ENCODE measurements at places on chromosomes 16 and 17.
A peak's percentile ranks its signal among the peaks of the same experiment; 100 is the strongest.

- no peak for DNase-seq
These were observed 16.3 kb downstream of the MEIOC start for GRCh38 chr17:44672479-44673093.

- no peak for DNase-seq
These were observed 34.4 kb downstream of the PMFBP1 start for GRCh38 chr16:72137380-72138063.

GRCh38 chr17:60345233-60345632, 46.7 kb downstream of the USP32 start:
- no peak for DNase-seq

DNA sequence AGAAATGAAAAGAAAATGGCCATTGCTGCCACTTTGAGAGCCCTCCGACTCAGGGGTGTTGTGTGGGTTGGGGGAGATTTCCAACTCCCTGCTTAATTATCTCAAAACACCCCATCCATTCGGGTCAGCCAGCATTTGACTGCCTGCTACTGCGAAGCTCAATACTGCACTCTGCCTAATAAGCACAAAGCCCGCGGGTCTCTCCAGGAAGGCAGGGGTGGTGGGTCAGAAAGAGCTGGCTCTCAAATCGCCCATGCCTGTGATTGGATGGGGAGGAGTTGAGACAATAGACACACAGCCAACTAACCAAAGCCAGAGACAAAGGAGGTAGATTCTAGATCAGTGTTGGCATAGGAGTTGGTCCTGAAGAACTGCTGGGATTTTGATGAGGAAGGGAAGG, 2.3 kb upstream of the XAF1 start:
- DNase-seq = no peak

GRCh38 chr16:9261376-9261775, 169.9 kb downstream of the HAPSTR1 start:
- no peak for DNase-seq

DNA sequence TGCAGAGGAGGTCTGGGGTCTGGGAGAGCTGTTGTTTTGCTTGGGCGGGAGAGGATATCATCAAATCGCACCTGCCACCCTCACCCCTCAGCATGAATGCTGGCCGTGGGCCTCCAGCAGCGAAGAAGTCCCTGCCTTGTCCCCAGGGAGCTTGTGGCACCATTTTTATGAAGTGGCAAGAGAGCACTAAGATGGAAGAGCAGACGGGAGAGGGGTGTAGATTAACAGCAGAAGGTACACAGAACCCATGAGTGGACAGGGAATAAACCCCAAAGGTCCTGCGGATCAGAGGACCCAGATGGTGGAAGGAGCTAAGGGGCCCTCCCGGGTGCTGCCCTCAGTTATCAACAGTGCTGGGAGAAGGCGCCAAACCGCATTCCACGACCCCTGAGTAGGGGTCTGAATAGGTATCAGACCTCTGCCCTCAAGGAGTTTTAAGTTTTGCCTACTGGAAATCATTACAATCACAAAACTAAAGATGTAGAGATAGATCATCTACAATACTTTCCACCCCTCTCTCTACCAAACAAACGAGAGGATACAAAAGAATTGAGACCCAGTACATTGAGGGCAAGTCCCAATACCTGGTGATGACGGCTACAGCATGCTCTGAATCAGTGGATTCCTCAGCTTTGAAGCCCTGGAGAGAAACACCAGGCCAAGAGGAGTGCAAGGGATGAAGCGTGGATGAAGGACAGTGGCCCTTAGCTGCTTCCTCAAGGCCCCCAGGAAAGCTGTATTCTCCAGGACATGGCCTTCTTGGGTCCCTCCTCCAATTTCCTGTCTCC, 60.2 kb downstream of the CCDC182 start:
- DNase-seq = no peak

DNA sequence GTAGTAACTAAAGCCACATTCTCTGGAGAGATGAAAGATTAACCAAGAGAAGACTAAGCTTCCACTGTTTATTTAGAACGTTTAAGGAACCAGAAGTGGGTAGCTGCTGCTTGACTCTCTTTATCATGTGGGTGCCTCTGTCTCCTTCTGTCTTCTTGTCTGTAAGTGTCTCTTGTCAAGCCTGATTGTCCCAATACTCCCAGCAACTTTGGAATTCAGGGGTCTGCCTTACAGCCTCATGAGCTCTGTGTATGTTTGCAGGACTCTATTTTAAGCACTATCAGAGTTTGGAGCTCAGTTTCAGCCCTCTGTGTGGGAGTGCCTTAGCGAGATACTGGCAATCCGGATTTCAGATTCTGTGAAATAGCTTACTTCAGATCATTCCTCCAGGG, 29.3 kb upstream of the SPACA3 start:
- DNase-seq = no peak

DNA sequence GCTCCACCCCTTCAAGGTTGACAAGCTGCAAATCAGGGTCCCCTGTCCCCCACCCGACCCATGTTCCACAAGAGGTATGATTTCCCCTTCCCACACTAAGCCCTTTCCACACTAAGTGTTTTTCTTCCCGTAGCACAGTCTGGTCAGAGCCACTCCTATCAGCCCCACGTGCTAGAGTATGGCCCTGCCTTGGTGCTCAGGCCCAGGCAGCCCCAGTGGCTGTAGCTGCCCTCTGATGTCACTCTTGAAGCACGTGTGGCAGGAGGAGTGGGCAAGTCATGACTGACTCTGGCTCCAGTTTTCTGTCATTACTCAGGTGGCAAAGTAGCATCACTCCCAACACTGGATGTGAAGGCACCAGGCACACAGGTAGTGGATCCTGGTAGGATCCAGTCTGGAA, 35.4 kb upstream of the ERN1 start:
- DNase-seq = no peak

DNA sequence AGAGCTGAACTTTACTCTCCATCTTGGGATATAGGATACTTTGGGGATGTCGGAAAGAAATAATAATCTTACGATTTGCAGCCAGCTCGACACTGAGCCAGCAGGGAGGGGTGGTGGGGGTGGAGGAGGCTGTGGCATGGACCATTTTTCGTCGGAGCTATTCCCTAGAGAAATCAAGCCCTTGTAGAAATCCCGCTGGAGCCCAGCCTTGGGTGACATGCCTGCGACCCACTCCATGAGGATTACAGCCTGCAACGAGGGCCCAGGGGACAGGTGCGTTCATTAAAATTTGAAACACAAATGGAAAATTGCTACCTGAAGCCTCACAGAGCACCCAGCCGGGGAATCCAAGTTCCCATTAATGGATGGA, 82.8 kb upstream of the GSE1 start:
- DNase-seq = no peak

GRCh38 chr17:40167685-40168261, 9.5 kb upstream of the RAPGEFL1 start:
- no peak for DNase-seq

DNA sequence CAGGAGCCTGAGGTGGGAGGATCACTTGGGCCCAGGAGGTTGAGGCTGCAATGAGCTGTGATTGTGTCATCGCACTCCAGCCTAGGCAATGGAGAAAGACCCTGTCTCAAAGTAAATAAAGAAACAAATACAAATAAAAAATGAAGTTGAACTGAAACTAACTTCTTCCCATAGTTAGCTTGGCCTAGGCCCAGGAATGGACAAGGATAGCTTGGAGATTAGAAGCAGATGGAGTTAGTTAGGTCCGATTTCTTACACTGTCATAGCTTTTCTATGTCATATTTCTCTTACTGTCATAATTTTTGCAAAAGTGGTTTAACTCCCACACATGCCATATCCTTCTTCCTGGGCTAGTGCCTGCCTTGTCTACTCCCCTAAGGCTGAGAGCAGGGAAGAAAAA, 154.7 kb upstream of the CACNG3 start:
- no peak for DNase-seq

- peak; percentile 16 for DNase-seq
These were observed 1.0 kb downstream of the VEZF1 start for GRCh38 chr17:57986841-57987580.

DNA sequence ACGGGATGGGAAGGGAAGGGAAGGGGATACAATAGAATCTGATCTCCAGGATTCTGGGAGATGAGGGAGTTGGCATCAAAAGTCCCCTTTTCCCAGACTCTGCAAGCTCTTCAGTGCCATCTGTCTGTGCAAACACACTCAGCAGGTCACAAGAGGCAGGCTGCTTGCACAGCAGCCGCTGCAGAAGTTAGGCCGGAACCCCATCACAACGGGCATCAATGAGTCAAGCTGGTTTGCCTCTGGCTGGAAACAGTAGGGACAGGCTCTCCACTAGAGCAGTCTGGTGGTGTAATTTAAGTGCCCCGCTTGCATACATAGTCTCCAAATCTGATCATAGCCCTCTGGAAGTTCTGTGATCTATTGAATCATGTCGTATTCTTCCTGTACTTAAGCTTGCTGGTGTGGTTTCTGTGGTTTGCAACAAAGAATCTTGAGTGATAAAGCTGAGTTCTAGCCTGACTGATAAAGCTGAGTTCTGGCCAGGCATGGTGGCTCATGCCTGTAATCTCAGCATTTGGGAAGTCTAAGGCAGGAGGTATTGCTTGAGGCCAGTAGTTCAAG, 33.7 kb upstream of the KDM8 start:
- DNase-seq = peak; percentile 57

- DNase-seq = no peak
These were observed 1194.3 kb upstream of the CDH8 start for GRCh38 chr16:63230421-63231040.

- DNase-seq = no peak
These were observed 19.5 kb downstream of the SLC7A6OS start for GRCh38 chr16:68291227-68291626.

DNA sequence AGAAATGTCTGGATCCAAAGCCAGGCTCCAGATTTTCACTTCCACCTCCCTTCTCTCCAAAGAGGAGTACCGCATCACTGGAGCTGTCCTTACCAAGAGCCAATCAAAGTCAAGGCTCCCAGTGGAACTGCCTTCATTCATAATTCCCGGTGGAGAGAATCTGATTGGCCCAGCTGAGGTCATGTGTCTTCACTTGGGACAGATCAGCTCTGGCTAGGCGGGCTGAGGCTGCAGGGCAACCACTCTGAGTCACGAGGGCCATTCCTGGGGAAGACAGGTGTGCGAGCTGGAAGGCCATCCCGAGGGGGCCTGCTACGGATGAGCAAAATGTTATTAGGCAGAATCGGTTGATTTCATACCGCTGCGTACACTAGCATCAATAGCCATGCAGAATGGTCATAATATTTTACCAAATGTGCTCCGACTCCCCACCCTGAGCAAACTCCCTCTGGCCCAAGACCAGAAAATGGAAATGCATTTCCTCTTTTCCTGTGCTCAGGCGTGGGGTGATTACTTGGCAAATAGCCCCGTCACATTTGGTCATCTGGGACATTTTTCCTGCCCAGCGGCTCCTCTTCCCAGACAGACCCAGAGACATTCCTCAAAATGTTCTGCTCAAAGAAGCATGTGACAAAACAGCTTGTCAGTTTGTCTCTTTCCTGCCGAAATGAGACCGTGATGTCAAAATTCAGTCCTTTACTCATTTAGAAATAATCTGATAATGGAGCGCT, 111.1 kb downstream of the AIPL1 start:
- no peak for DNase-seq

GRCh38 chr16:88688013-88688778, 1.9 kb upstream of the SNAI3 start:
- no peak for DNase-seq

DNA sequence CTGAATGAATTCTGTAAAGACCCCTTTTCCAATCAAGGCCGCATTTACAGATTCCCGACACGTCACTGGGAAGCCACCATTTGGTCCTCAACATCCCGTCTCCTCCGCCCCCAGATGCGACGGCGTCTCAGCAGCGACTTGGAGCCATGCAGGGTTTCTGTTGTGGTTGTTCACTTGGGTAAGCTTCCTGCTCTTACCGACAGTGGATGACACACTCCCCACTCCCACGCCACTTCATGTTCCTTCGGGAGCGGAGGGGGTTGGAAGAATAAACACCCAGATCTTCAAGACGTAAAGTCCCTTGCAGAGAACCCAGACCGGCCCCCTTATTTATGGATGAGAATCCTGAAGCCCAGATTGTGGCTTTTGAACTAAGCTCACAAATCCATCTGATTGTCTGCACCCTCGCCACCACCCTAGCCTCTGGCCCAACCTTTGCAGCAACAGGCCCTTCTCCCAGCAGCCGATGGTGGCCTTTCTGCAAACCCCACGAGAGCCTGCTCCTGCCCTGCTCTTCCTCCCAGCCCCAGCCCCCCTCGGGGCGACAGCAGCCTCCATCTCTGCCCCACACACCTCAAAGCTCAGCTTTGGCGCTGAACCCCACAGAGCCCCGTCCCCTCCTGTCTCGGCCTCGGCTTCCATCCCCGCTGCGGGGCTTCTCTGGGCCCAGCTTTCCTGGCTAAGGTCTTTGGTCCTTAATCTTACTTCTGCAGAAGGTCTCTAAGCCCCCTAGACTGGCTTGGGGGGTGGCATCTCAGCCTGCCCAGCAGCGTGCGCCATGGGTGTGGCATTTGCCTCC, 19.0 kb upstream of the OSGIN1 start:
- no peak for DNase-seq

GRCh38 chr16:84563786-84564420, 54.0 kb downstream of the COTL1 start:
- DNase-seq = no peak

GRCh38 chr16:87706278-87707000, 59.3 kb downstream of the KLHDC4 start:
- no peak for DNase-seq

- DNase-seq = no peak
These were observed 69.0 kb downstream of the CDH13 start for GRCh38 chr16:82695806-82696205.

GRCh38 chr16:50671644-50672260, 9.4 kb downstream of the SNX20 start:
- DNase-seq = no peak

- DNase-seq = no peak
These were observed 14.4 kb downstream of the METTL9 start for GRCh38 chr16:21613781-21614180.

DNA sequence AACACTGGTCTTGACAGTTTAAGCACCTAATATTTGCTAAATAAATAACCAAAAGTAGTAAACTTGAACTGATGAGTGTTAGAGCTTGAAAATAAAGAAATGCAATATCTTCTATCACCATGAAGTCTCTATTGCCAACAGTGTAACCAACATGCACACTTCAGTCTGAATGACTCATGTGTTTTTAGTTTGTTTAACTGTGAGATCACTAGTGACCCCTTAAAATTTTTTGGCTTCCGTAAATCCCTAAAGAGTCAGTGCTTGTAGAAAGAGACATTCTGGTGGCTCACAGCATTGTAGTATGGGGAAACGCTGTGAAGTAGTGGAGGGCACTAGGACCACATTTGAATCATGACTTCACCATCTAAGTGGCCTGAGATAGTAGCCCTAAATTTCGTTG, 341.1 kb downstream of the PMP22 start:
- no peak for DNase-seq

GRCh38 chr17:75898065-75898464, 1.3 kb upstream of the TRIM65 start:
- no peak for DNase-seq

- DNase-seq = no peak
These were observed 23.5 kb downstream of the CACNA1H start for GRCh38 chr16:1176280-1176897.

- DNase-seq = no peak
These were observed 282.2 kb downstream of the MAP2K6 start for GRCh38 chr17:69696650-69697049.

GRCh38 chr16:55470533-55471371, 8.2 kb upstream of the MMP2 start:
- no peak for DNase-seq
